Osteoblast (primary cell): ENCODE measurements at places on chromosomes 4 and X. TPM values are rescaled to one million over a fixed set of nuclear protein-coding genes. Genes with fewer than 3 reads are reported as not detected.
A peak's percentile ranks its signal among the peaks of the same experiment; 100 is the strongest.

- DNase-seq = no peak
- no peaks in the 10 kb centered on the region for H3K36me3 ChIP-seq
- H3K4me3 ChIP-seq = no peak overlapping the region
- peak overlapping the region; percentile 47 for H3K27ac ChIP-seq
These were observed 40.4 kb upstream of the MAP3K15 start for GRCh38 chrX:19555683-19556082.

GRCh38 chrX:18894156-18894555 lies 89.8 kb downstream of the PHKA2 start:
- H3K4me3 ChIP-seq = no peak overlapping the region
- H3K36me3 ChIP-seq = peaks cover 3% of the 10 kb centered on the region
- no peaks in the 10 kb centered on the region for H3K27me3 ChIP-seq
- DNase-seq = peak; percentile 77
- H3K4me1 ChIP-seq = peaks cover 6% of the 10 kb centered on the region
- no peak overlapping the region for H3K27ac ChIP-seq

DNA sequence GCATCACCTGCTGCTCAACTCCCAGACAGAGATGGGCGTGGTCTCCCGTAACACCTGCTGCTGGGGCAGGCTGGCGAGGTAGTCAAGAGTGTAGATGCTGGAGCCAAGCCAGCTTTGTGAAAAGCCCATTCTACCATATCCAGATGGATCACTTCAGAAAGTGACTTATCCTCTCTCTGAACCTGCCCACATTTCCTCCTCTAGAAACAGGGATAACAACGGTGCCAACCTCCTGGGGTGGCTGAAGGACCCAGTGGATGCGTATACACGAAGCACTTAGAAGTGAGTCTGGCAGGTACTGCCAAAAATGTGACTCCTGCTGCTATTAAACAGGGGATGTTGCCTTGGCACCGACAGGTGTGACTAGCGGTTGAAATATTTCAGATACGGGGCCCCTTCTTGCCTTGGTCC lies 95.8 kb downstream of the SORBS2 start:
- H3K4me3 ChIP-seq = no peak overlapping the region
- H3K27ac ChIP-seq = no peak overlapping the region
- no peak for DNase-seq
- H3K27me3 ChIP-seq = no peaks in the 10 kb centered on the region
- no peaks in the 10 kb centered on the region for H3K36me3 ChIP-seq

DNA sequence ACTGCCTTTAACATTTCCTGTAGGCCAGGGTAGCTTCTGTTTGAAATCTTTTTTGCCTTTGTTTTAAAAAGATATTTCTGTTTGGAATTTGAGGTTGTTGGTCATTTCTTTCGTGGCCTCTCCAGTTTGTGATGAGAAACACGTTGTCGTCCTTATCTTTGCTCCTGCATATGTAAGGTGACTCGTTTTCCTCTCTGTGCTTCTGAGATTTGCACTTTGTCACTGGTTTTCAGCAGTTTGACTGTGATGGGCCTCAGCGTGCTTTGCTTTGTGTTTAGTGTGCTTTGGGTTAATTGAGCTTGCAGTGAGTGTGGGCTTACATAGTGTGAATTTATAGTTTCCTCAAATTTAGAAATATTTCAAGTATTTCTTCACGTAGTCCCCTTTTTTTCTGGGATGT lies 81.5 kb downstream of the FAM193A start:
- H3K27ac ChIP-seq = no peak overlapping the region
- DNase-seq = no peak
- no peaks in the 10 kb centered on the region for H3K36me3 ChIP-seq

DNA sequence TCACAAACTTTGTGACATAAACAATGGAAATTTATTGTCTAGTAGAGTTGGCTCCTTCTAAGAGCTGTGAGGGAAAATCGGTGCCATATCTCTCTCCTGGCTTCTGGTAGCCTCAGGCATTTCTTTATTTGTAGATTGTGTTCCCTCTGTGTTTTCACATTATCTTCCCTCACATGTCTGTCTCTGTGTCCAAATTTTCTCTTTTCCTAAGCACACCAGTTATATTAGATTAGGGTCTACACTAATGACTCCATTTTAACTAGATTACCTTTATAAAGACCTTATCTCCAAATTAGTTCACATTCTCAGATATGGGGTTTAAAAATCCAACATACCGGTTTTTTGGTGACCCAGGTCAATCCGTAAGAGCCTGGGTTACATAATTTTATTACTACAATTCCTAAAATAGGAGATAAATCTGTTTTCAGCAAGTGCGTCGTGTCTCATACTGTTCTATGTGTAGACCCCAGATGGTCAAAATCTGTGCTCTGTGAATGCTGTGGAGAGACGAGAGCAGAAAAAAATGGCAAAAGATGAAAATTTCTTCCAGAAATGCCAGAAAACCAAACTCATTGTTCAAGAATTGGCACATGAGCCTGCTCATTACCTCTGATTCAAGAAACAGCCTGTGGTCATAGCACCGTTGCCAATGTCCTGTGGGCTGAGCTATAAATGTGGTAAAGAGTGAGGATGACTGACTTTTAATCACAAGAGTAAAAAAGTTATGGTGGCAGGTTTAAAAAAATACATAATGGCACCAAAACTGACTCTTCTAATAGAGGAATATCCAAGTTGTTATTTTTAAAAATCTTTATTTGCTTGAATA lies 574.7 kb downstream of the PCDH7 start:
- H3K27me3 ChIP-seq = no peaks in the 10 kb centered on the region
- no peaks in the 10 kb centered on the region for H3K36me3 ChIP-seq
- no peak for DNase-seq
- no peaks in the 10 kb centered on the region for H3K4me1 ChIP-seq
- H3K27ac ChIP-seq = no peak overlapping the region

IBSP gene
- total RNA-seq = 14.4 and 15.6 TPM in 2 replicates
